Bronchial smooth muscle cell (primary cell): ENCODE measurements at places on chromosomes 6 and 20. TPM values are rescaled to one million over a fixed set of nuclear protein-coding genes. Genes with fewer than 3 reads are reported as not detected.

Gene CFAP206
- total RNA-seq: 0.16 and 0.34 TPM in 2 replicates

Gene BPIFB1
- total RNA-seq: not detected in 2 replicates

Gene SYTL3
- total RNA-seq: 9.5 and 10.6 TPM in 2 replicates

Gene TMEM74B
- not detected in 2 replicates for total RNA-seq

Gene MLIP
- total RNA-seq: 0.32 TPM in 1 of 2 replicates, not detected in the other

Gene PKIB
- total RNA-seq: 2.1 and 9.3 TPM in 2 replicates

Gene HMGCLL1
- total RNA-seq: 0.47 TPM in 1 of 2 replicates, not detected in the other

Gene ZBTB46
- 23.6 and 54.7 TPM in 2 replicates for total RNA-seq

Gene KHDRBS2
- not detected in 2 replicates for total RNA-seq

Gene EFCAB8
- under 0.01 TPM in 1 of 2 replicates, not detected in the other for total RNA-seq

Gene GSTA1
- total RNA-seq: not detected in 2 replicates

Gene TAGAP
- total RNA-seq: not detected in 2 replicates
